ENCODE measurements at places on chromosomes 3 and 15.

DNA sequence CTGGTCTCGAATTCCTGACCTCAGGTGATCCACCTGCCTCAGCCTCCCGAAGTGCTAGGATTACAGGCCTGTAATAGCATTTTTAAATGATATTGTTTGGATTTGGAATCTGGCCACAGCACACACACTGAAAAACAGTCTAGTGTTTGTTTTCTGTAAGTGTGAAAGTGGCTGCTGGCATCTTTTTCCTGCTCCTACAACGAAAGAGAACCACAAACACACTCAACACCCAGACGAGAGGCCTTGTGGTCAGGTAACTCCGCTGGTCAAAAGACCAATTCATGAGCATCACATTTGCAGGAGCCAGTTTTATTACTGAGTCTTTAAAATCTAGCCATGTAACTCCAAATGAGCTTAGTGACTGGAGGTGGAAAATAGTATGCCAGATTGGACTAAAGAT is 50.2 kb downstream of the IMPG2 start:
- DNase-seq, result no peak
- H3K27ac ChIP-seq, result no peak overlapping the region
- no peaks in the 10 kb centered on the region for H3K36me3 ChIP-seq
- H3K4me1 ChIP-seq, result no peaks in the 10 kb centered on the region

GRCh38 chr3:42805141-42805821 is 991 bp upstream of the HIGD1A start:
- no peak for DNase-seq
- H3K4me1 ChIP-seq, result peaks cover 42% of the 10 kb centered on the region
- H3K4me3 ChIP-seq, result peak overlapping the region; percentile 94
- no peak overlapping the region for H3K27ac ChIP-seq
- peaks cover 9% of the 10 kb centered on the region for H3K27me3 ChIP-seq
- no peaks in the 10 kb centered on the region for H3K36me3 ChIP-seq

DNA sequence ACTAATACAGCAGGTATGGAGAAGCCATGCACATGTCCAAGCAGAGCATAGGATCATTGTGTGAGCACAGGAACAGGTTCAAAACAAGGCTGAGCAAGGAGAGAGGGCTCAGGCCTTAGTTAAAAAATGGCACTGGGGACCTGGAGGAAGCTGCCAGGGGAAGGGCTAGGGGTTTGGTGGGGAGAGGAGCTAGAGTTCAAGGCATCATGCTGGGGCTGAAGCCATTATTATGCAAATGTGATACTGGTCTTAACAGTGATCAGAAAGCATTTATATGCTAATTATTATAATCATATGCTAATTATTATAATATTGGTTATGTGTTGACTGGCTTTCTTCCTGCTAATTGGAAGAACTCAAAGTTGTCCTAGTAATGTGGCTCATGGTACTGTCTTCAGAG is 546.0 kb upstream of the CFAP20DC start:
- no peak overlapping the region for H3K27ac ChIP-seq
- H3K36me3 ChIP-seq, result no peaks in the 10 kb centered on the region
- no peaks in the 10 kb centered on the region for H3K27me3 ChIP-seq
- no peaks in the 10 kb centered on the region for H3K4me1 ChIP-seq
- no peak overlapping the region for H3K4me3 ChIP-seq

DNA sequence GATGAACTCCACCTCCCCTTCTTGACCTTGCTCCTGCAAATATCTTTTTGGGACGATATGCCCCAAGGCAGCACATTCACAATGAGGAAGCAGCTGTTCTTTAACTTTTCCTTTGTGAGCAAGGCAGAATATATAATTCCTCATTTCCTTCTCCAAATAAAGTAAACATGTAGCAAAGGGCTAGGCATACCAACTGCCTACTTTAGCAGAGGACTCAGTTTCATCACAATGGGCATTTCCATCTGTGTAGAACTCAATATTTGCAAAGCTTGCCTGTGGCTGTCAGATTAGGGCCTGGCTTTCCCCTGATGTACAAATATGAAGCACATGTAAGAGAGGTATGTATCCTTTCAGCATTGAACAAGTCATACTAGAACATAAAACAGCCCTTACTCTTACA is 366.9 kb downstream of the RSL24D1 start:
- no peak for DNase-seq
- H3K4me1 ChIP-seq, result no peaks in the 10 kb centered on the region
- no peaks in the 10 kb centered on the region for H3K36me3 ChIP-seq
- no peak overlapping the region for H3K4me3 ChIP-seq
- H3K27ac ChIP-seq, result no peak overlapping the region
- no peaks in the 10 kb centered on the region for H3K27me3 ChIP-seq

GRCh38 chr3:126284258-126284904 is 72.8 kb downstream of the KLF15 start:
- no peak overlapping the region for H3K4me3 ChIP-seq
- no peaks in the 10 kb centered on the region for H3K27me3 ChIP-seq
- H3K36me3 ChIP-seq, result no peaks in the 10 kb centered on the region
- no peak overlapping the region for H3K27ac ChIP-seq
- no peaks in the 10 kb centered on the region for H3K4me1 ChIP-seq
- no peak for DNase-seq

- no peak overlapping the region for H3K4me3 ChIP-seq
- no peak for DNase-seq
- no peaks in the 10 kb centered on the region for H3K36me3 ChIP-seq
- no peaks in the 10 kb centered on the region for H3K27me3 ChIP-seq
- no peaks in the 10 kb centered on the region for H3K4me1 ChIP-seq
These were observed 247.5 kb downstream of the CDIN1 start for GRCh38 chr15:36826948-36827347.

GRCh38 chr3:15638193-15638890 is 36.8 kb downstream of the BTD start:
- no peak for DNase-seq
- no peaks in the 10 kb centered on the region for H3K36me3 ChIP-seq
- H3K4me1 ChIP-seq, result peaks cover 48% of the 10 kb centered on the region
- H3K27ac ChIP-seq, result peak overlapping the region; percentile 80

GRCh38 chr15:67931861-67932260 is 92.0 kb upstream of the RNU6-1 start:
- no peaks in the 10 kb centered on the region for H3K27me3 ChIP-seq
- H3K4me1 ChIP-seq, result no peaks in the 10 kb centered on the region
- DNase-seq, result no peak
- no peak overlapping the region for H3K4me3 ChIP-seq

DNA sequence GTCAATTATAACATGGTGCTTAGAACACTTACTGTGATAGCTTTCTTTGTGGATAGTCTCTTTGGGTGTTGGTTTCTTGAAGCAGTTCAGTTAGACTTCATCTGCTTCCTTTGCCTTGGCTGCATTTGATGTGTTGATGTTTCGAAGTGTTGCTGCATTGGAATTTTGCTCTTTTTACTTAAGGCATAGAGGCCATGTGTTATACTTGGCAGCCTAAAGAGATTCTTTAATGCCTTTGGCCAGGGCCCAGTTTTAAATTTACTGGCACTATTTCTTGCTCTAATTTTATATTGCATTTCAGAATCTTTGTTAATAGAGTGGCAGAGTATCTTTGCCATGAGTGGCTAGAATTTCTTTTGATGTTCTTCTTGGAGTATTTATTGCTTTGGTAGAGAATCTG is 21.2 kb downstream of the NR1D2 start:
- H3K4me1 ChIP-seq, result no peaks in the 10 kb centered on the region
- DNase-seq, result no peak
- H3K27ac ChIP-seq, result no peak overlapping the region
- no peak overlapping the region for H3K4me3 ChIP-seq

DNA sequence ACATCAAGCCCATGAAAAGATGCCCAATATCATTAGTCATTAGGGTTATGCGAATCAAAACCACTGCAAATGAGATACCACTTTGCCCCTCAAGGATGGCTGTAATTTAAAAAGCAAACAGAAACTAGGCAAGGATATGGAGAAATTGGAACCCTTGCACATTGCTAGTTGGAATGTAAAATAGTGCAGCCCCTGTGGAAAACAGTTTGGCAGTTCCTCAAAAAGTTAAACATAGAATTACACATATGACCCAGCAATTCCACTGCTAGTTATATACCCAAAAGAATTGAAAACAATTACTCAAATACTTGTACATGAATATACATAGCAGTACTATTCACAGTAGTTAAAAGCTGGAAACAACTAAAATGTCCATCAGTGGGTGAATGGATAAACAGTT is 186.8 kb upstream of the CGNL1 start:
- H3K4me3 ChIP-seq, result no peak overlapping the region
- H3K27ac ChIP-seq, result no peak overlapping the region
- H3K4me1 ChIP-seq, result no peaks in the 10 kb centered on the region
- DNase-seq, result no peak
- H3K27me3 ChIP-seq, result no peaks in the 10 kb centered on the region
- H3K36me3 ChIP-seq, result peaks cover 51% of the 10 kb centered on the region

- H3K4me1 ChIP-seq, result no peaks in the 10 kb centered on the region
- H3K36me3 ChIP-seq, result no peaks in the 10 kb centered on the region
- H3K27me3 ChIP-seq, result peaks cover 24% of the 10 kb centered on the region
These were observed 19.0 kb downstream of the ALDH1A2 start for GRCh38 chr15:58046467-58046866.

DNA sequence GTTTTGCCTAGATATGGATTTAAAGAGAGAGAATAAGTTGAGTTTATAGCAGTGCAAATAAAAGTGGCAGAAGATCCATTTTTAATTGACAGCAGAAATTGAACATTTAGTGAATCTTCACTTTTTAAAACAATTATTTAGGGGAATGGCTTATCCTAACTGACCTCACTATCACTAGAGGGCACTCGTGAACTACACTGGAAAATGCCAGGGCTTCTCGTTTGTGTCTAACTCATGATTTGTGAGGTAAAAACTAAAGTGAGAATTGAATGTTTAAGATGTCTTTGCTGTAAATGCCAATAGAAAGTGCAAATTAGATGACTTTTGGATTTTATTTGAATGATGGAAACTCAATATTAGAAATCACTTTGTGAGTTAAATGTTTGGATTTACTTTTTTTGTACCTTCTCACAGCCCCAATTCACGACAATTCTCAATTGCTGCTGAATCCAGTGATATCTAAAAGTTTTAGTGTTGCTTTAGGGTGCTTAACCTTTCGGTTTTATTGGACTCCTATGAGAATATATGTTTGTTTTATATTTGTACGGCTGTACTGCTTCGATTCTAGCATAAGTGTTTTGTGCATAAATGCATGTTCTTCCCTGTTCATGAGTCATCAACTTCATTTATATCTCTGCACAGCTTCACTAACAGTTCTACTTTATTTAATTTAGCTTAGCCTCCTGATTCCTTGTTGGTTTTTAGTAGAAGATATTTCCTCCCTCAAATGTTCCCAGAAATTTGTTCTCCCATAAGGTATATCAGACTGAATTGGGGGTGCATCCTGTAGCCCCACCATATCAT is 462.1 kb downstream of the MFSD1 start:
- no peak overlapping the region for H3K27ac ChIP-seq
- peak; percentile 16 for DNase-seq
- H3K4me3 ChIP-seq, result no peak overlapping the region
- H3K36me3 ChIP-seq, result no peaks in the 10 kb centered on the region
- no peaks in the 10 kb centered on the region for H3K4me1 ChIP-seq

DNA sequence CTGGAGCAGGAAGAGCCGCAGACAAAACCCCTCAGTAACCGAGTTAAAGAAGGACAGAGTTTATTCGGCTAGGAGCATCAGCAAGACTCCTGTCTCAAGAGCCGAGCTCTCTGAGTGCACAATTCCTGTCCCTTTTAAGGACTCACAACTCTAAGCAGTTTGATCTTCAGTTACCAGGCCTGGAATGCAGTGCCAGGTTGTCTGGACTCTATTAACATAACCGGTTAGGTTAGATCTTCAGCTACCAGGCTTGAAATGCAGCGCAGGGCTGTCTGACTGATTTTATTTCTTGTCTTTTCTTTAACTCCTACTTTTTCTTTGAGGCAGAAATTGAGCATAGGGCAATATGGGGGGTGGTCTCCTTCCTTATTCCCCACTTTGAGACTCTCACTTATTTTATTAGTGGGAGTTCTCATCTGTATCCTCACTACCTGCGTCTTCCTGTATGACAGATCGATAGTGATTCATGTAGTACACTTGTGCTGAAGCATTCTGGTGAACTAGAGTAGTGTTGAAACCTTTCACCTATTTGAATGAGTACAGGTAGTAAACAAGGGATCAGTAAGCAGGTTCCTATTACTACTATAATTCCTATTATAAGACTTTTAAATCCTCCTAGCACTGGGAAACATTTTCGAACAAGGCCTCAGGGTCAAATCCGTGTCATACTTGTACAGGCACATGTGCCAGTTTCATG is 325.0 kb downstream of the CGGBP1 start:
- H3K27ac ChIP-seq, result no peak overlapping the region
- no peaks in the 10 kb centered on the region for H3K27me3 ChIP-seq
- no peaks in the 10 kb centered on the region for H3K36me3 ChIP-seq
- no peaks in the 10 kb centered on the region for H3K4me1 ChIP-seq
- DNase-seq, result no peak

GRCh38 chr3:111885578-111885977 is 26.5 kb downstream of the PHLDB2 start:
- no peak for DNase-seq
- H3K27me3 ChIP-seq, result no peaks in the 10 kb centered on the region

- H3K4me1 ChIP-seq, result peaks cover 31% of the 10 kb centered on the region
- H3K4me3 ChIP-seq, result no peak overlapping the region
- H3K27me3 ChIP-seq, result no peaks in the 10 kb centered on the region
- DNase-seq, result no peak
- H3K36me3 ChIP-seq, result peaks cover 18% of the 10 kb centered on the region
These were observed 932 bp upstream of the TP53BP1 start for GRCh38 chr15:43493703-43494472.

- H3K36me3 ChIP-seq, result peaks cover 16% of the 10 kb centered on the region
- H3K27ac ChIP-seq, result peak within 1 kb of the TSS; percentile 95
- H3K4me3 ChIP-seq, result peak within 1 kb of the TSS; percentile 98
- H3K27me3 ChIP-seq, result no peaks in the 10 kb centered on the region
These were observed at the start of the genes FBXO45 and WDR53 for GRCh38 chr3:196568246-196569002. FBXO45 (plus strand) TSS chr3:196568660; CDS start chr3:196568985, 325 bp downstream. WDR53 (minus strand) TSS chr3:196568554; CDS start chr3:196561475, 7,079 bp downstream.

DNA sequence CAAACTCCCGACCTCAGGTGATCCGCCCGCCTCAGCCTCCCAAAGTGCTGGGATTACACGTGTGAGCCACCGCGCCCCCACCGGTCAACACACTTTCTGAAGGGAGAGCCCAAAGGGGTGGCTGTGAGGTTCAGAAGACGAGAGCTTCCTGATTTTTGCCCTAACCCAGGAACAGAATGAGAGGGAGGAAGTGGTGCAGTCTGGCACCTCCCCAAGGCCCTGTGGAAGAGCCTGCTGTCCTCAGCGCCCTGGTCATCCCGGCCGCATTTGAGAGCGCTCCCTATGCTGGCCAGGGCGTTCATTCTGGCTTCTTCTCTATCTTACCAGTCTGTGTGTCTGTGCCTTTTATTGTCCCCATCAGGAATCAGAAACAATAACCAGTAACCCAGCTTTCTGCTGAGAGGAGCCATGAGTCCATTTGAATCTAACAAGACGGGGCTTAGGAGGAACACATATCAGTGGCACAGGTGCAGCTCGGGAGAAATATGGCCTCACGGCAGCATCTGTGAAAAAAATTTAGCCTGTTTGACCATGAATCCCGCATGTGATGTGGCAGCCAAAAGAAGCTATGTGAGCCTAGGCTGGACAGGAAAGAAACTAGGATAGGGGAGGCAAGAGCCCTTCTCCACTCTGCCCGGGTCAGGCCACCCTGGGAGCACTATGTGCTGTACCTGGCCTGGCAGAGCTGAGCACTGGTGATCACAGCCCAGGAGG is 12.9 kb downstream of the BDH1 start:
- H3K27ac ChIP-seq, result no peak overlapping the region
- H3K4me1 ChIP-seq, result no peaks in the 10 kb centered on the region
- DNase-seq, result no peak
- H3K36me3 ChIP-seq, result peaks cover 92% of the 10 kb centered on the region
- H3K4me3 ChIP-seq, result no peak overlapping the region
- H3K27me3 ChIP-seq, result no peaks in the 10 kb centered on the region

GRCh38 chr3:184305577-184305976 is 6.5 kb downstream of the PSMD2 start:
- H3K4me1 ChIP-seq, result peaks cover 16% of the 10 kb centered on the region
- no peak overlapping the region for H3K4me3 ChIP-seq
- no peak for DNase-seq
- H3K27ac ChIP-seq, result no peak overlapping the region
- H3K36me3 ChIP-seq, result peaks cover 84% of the 10 kb centered on the region

Data from DND-41 (cell line).